Cardiac muscle cell (in vitro differentiated cells and primary cell): ENCODE measurements at places on chromosomes 3 and 15. TPM values are rescaled to one million over a fixed set of nuclear protein-coding genes. Genes with fewer than 3 reads are reported as not detected.

Gene GP5
- 0.83 and 0.95 TPM in 2 replicates for total RNA-seq

Gene CHL1
- total RNA-seq: 0.24 TPM in 1 of 2 replicates, not detected in the other

Gene ARL14
- total RNA-seq: not detected in 2 replicates

Gene ZPLD1
- 0.18 and 0.60 TPM in 2 replicates for total RNA-seq

Gene SLC28A1
- 0.24 and 0.81 TPM in 2 replicates for total RNA-seq

Gene GPR149
- total RNA-seq: not detected in 2 replicates

Gene ENTPD3
- 0.42 and 0.66 TPM in 2 replicates for total RNA-seq

Gene LRRC31
- not detected in 2 replicates for total RNA-seq

Gene SLC6A1
- total RNA-seq: not detected in 2 replicates

Gene TRPC1
- 40.3 and 64.9 TPM in 2 replicates for total RNA-seq

Gene CX3CR1
- 0.48 and 0.56 TPM in 2 replicates for total RNA-seq

Gene MTFMT
- total RNA-seq: 51.8 and 53.5 TPM in 2 replicates

Gene HRG
- not detected in 2 replicates for total RNA-seq

DNA sequence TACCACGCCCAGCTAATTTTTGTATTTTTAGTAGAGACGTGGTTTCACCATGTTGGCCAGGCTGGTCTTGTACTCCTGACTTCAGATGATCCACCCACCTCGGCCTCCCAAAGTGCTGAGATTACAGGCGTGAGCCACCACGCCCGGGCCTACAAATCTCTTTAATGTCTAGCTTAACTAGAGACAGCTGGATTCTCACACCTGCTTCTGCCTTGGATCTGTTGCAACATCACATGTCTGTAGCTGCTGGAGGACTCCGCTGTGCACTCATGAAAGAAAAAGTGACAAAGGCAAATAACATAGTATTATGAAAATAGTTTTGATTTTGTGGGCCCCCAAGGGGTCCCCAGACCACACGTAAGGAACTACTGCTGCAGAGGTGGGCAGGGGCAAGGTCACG is 85.9 kb downstream of the NCEH1 start:
- no peak for DNase-seq

GRCh38 chr3:41900265-41900664 is 61.6 kb downstream of the ULK4 start:
- DNase-seq: peak; percentile 71

- DNase-seq: no peak
Observed at GRCh38 chr3:53146319-53146891, 14.6 kb upstream of the PRKCD start.

GRCh38 chr3:5232570-5232969 is 45.1 kb downstream of the EDEM1 start:
- no peak for DNase-seq

DNA sequence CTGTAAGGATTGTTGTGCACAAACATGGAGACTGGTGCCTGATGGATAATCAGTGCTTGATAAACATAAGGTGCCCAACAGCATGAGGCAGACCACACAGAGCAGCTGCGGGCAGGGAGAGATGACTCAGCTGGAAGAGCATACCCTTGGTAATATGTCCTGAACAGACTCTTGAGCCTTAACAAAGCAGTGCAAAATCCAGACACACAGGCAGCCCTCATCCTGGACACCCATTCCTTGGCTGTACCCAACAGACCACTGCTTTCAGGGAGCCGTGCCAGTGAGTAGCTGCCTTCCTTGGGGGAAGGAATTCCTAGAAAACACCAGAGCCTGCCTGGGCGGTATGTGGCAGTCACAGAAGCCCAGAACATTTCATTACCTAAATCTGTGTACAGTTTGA is 156.2 kb downstream of the CLSTN2 start:
- peak; percentile 1 for DNase-seq

- no peak for DNase-seq
Observed at GRCh38 chr15:60337076-60337475, 60.7 kb downstream of the ANXA2 start.

DNA sequence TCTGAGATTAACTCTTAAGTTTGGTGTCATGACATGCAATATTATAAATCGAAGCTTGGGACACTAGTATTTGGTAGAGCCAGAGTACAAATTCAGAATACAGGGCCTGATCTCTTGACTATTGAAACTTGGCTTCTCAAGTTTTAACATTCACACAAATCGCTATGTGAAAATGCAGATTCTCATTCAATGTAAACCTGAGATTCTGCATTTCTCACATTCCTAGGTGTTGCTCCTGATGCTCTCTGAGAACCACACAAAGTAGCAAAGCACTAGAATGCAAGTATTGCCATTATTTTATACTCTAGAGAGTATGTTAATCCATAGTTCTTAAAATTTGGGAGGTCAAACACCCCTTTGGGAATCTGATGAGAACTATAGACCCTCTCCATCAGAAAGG is 47.9 kb downstream of the WDR49 start:
- no peak for DNase-seq

DNA sequence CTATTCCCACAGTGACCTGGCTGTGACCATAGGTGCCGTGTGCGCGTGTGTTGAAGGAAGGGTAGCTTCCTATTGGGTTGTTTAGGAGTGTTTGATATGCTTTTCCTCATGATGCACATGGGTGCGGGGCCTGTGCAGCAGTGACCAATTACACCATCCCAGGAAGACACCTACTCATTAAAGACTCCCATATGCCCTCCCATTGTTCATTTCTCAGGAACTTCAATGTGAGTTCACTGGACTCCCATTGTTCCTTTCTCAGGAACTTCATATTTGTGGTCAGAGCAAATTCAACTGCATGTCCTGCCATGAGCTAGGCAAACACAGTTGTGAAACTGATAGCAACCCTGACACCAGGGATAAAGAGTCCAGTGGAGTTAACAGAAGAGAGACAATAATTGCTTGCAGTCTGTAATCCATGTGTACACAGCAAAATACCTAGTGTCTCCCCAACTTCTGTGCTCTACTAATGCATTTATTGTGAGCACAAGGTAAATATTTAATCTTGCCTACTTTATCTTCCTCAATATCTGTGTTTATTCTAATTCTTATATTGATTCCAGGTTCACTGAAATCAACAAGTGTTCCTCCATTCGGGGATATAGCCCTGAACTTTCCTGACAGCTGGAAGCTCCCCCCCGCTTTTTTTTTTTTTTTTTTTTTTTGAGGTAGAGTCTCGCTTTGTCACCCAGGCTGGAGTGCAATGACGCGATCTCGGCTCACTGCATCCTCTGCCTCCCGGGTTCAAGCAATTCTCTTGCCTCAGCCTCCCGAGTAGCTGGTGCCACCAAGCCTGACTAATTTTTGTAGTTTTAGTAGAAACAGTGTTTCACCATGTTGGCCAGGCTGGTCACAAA is 57.5 kb upstream of the GCNT3 start:
- peak; percentile 88 for DNase-seq

- DNase-seq: no peak
Observed at GRCh38 chr3:106540743-106541142, 671.9 kb upstream of the CBLB start.

DNA sequence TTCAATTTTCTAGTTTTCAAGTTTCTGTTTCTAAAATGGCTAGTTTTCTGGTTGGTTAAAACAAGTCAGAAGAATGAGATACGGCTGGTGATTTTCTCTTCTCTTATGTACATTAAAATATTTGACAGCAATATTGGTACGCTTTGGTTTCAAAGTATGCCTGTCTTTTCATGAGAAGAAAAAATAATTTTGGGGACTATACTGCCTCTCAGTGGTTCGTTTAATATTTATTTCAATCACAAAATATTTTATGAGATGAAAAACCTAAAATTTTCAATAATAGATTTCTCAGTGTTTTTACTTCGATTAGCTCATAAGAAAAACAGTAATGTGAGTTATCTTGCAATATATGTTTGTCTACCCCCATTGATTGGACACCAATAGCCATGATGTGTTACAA is 72.8 kb upstream of the AADACL2 start:
- DNase-seq: no peak

DNA sequence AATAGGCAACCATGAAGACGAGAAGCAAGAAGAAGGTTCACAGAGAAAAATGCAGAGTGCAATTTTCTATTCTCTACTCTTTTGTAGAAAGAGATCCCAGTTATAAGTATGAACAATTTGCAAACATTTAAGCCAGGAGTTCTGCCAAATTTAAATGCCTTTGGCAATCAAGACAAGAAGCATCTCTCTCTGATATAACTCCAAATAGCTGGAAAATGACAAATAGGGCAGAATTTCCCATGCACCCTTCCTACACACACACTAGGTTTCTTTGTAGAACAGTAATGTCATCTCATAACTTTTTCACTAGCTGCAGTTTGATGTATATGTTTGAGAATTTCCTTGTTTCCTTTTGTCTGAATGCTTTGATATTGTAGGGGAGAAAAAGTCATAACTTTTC is 333.5 kb upstream of the AZI2 start:
- DNase-seq: no peak

DNA sequence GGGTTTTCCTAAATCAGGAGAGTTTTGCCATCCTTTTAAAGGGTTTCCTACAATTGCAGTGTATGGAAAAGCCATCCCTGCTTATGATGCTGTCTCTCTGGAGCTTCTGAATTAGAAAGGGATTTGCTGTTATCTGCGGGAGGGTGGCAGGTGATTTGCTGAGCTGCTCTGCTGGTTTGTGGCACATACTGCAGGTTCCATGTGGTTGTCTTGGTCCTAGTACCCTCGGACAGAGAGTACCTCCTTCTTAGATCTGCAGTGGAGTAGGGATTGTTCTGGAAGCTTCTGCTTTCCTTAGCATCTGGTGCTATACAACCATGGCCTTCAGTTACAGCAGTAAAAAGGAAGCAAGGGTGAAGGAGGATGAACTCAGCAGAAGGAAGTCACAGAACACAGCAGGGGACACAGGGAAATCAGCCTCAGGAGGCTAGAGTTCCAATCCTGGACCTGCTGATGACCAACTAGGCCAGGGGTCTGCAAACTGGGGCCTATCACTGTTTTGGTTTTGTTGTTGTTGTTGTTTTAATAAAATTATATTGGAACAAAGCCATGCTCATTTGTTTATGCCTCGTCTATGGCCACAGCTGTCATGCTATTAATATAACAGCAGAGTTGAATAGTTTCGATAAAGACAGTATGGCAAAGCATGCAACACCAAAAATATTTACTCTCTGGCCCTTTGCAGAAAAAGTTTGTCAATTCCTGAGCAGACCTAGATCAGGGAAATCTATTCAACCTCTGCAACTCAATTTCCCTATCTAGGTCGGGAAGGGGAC is 39.5 kb downstream of the STARD5 start:
- DNase-seq: no peak

- no peak for DNase-seq
Observed at GRCh38 chr3:66406831-66407610, 93.8 kb downstream of the LRIG1 start.

- DNase-seq: peak; percentile 80
Observed at GRCh38 chr3:66138336-66139313, 82.2 kb upstream of the SLC25A26 start.

GRCh38 chr15:52552303-52552702 is 16.5 kb downstream of the ARPP19 start:
- no peak for DNase-seq

GRCh38 chr3:71303627-71304200 is 279.8 kb downstream of the FOXP1 start:
- DNase-seq: no peak

DNA sequence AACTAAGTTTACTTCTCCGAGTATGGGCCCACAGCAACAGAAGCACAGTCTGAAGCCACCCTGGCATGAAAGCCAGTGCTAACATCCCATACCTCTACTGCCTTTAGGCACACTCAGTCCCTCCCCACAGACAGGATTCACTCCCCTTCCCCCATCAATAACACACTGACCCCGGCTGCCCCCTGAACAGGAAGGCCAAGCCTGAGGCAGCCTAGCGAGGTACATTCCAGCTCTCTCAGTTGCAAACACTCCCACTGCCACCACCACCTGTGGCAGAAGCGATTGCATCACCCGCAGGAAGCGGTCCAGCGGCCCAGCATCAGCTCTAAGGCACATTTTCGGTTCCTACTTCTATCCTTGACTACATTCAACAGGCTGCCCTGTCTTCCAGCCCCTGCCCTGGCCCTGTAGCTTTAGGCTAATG is 7.0 kb upstream of the BMF start:
- peak; percentile 49 for DNase-seq

DNA sequence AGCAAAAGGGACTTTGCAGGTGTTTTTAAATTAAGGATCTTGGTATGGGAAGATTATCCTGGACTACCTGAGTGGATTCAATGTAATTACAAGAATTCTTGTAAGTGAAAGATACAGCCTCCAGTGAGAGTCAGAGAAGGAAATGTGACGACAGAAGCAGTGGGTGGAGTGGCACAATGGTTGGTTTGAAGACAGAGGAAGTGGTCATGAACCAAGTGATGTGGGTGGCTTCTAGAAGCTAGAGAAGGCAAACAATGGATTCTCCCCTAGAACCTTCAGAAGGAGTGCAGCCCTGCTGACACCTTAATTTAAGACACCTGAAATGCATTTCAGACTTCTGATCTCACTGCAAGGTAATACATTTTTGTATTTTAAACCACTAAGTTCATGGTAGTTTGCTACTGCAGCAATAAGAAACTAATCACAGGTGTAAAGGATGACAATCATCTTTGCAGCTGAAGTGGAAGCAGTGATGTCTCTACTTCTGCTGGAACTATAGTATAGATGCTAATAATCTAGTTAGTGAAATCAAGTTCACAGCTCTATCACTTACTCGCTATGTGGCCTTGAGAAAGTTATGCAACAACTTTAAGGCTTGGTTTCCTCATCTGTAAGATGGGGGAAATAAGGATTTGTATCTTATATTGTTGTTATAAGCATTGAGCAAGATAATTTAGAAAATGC is 403.4 kb upstream of the SUCLG2 start:
- no peak for DNase-seq

- DNase-seq: no peak
Observed at GRCh38 chr3:56960234-56960917, 100.1 kb upstream of the SPATA12 start.

GRCh38 chr3:160675566-160676124 is 1.3 kb upstream of the ARL14 start:
- DNase-seq: no peak

DNA sequence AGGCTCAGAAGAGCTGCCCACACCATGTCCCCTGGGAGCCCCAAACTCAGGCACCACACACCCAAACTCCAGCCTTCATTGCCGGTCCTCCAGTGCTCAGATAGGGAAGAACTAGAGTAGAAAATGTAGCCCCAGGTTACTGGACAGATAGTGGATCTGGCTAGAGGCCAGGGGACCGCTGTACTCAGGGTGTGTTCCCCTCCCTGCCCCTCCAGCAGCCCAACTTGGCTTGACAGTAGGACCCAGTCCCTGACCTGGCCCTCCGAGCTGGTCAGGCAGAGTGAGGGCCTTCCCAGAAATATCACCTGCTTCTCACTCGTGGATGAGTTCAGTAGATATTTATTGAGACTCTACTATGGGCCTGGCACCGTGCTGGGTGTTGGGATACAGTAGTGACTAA is 100.0 kb downstream of the CORO2B start:
- no peak for DNase-seq

GRCh38 chr3:63908081-63908736 is 4.0 kb downstream of the SCAANT1 start:
- peak; percentile 53 for DNase-seq

- DNase-seq: peak; percentile 13
Observed at GRCh38 chr15:58139989-58140522, 1.9 kb downstream of the AQP9 start.

DNA sequence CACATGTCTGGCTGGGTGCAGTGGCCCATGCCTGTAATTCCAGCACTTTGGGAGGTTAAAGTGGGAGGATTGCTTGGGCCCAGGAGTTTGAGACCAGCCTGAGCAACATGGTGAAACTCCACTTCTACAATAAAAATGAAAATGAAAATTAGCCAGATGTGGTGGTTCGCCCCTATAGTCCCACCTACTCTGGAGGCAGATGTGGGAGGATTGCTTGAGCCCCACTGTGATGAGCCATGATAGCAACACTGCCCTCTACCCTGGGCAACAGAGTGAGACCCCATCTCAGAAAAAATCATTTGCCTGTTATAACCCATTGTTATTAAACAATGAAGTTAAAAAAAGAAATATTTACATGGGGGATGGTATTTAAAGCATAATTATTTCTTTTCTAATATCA is 240.1 kb upstream of the ZPLD1 start:
- DNase-seq: no peak
